ENCODE measurements at places on chromosomes 1 and 21.

DNA sequence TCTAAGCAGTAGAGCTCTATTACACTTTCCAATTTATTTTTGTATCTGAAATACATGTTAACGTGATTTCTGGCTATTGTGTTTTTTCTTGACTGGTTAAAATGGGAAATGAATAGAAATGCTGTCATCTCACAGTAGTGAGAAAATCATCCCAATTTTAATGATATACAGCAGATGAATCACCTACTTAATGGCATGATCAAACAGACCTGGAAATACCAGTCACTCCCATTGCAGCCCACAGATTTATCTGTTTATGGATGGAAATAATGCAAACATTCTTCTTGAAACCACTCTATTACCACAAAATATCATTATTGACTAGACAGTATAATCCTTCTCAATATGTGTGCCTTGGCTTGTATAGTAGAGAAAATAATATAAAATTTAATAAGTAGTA, 497.8 kb upstream of the ADAMTS5 start:
- DNase-seq, result no peak

DNA sequence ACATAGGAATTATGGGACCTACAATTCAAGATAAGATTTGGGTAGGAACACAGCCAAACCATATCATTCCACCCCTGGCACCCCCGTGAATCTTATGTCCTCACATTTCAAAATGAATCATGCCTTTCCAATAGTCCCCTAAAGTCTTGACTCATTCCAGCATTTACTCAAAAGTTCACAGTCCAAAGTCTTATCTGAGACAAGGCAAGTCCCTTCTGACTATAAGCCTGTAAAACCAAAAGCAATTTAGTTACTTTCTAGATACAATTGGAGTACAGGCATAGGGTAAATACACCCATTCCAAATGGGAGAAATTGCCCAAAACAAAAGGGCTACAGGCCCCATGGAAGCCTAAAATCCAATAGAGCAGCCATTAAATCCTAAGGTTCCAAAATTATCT, 138.9 kb downstream of the PLPPR5 start:
- DNase-seq, result no peak

DNA sequence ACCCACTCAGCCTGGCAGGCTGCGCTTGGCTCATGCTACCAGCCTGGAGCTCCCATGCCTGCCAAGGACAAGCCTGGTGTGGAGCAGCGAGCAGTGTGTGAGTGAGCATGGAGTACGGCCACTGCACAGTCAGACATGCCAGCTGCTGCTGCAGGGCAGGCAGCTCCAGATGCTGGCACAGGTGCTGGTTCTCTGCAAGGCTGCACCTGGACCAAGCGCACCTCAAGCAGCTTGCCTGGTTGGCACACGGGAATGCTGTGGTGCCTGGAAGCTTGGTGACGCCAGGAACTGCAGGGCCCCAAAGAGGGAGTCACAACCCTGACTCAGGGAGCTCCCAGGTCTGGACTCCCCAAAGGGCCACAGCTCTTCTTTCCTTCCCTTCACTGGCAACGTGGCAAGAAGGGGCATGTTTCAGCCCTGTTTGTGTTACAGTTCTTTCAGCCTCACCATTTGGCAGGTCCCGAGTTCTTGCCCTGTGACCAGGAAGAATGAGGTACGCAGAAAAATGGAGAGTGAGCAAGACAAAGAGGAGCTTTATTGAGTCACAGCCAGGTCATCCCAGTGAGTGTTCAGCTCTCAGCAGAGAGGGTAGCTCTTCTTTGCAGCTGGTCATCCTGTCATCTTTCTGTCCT, 26.1 kb downstream of the ACOT7 start:
- DNase-seq, result no peak

DNA sequence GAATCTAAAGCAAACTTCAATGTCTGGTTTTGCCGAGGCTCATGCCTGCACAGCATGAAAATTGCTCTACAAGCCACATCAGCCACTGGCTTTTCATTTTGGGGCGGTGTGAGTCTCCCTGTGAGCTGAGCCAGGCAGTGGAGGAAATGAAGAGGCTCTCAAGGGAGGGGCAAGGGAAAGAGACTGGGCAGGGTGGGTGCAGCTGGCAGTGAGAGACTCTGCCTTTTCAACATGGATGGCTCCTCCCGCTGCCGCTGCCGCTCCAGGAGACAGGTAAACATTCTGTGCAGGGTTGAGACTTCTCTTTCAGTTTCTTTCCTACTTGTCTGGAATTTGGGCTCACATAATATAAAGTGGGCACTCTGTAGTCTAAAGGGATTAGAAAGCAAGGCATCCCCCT, 11.3 kb upstream of the CTSE start:
- DNase-seq, result no peak

Measured in stimulated activated CD4-positive, alpha-beta T cell treated with anti-CD3 and anti-CD28 coated beads, TNF-alpha, amount 100 ng/mL, for 1 hour (primary cell).